ENCODE measurements at places on chromosomes 6 and 20.

DNA sequence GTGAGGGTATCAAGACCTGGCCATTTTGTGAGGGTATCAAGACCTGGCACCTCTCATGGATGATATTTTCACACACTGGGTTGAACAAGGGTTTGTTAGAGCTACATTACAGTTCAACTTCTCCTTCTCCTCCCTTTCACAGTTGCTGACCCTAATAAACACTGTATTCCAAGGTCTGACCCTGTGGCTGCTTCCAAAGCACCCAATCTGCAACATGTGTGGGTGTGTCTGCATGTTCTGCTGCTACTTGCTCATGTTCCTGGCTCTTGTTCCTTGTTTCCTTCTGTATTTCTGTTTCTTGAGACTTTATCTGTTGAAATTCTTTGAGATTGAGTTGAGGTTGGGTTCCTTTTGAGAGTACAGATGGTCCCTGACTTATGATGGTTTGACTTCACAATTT, 162.1 kb upstream of the GMDS start:
- no peak for DNase-seq

DNA sequence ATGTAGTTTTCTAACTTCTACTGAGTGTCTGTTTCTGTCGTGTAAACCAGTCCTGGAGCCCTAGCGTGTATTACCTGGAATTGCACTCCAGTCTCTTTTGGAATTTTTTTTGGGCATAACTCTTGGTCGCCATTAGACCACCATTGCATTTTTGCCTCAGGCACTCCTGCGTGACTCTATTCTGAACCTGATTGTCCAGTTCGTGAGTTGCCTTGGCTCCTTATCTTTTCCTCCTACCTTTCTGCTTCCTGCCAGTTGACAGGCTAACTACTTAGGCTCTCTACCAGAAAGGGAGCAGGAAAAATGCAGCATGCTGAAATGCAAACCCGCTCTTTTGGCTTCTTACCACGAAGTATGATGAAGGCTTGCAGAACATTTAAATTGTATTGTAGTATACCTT, 490.9 kb upstream of the SOX4 start:
- no peak for DNase-seq

- no peak for DNase-seq
These were observed 580 bp downstream of the VEGFA start for GRCh38 chr6:43770372-43771209.

DNA sequence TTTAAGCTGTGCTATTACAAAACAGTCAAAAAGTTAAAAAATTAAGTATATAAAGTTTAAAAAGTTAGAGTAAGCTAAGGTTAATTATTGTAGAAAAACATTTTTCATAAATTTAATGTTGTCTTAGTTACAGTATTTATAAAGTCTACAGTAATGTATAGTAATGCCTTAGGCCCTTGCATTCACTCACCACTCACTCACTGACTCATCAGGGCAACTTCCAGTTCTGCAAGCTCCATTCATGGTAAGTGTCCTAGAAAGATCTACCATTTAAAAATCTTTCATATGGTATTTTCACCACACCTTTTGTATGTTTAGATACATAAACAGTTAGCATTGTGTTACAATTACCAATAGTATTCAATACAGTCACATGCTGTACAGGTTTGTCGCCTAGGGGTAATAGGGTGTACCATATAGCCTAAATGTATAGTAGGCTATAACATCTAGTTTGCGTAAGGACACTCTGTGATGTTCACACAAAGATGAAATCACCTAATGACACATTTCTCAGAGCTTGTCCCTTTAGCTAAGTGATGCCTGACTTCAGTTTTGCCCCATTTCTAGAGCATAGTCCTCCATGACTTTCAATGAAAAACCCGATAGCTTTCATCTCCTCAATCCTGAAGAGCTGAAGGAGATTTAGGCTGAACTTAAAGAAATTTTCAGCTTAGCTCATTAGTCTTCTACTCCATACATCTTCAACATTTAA, 14.9 kb upstream of the HLA-DRA start:
- no peak for DNase-seq

GRCh38 chr6:122501475-122501874, 29.9 kb upstream of the SERINC1 start:
- DNase-seq, result no peak

DNA sequence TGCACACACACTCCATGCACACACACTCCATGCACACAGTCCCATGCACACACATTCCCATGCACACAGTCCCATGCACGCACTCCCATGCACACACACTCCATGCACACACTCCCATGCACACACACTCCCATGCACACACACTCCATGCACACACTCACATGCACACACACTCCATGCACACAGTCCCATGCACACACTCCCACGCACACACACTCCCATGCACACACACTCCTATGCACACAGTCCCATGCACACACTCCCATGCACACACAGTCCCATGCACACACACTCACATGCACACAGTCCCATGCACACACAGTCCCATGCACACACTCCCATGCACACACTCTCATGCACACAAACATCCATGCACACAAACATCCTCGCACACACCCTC, 168.4 kb downstream of the TTLL2 start:
- no peak for DNase-seq

GRCh38 chr6:42899871-42900270, 16.0 kb upstream of the PTCRA start:
- DNase-seq, result no peak

DNA sequence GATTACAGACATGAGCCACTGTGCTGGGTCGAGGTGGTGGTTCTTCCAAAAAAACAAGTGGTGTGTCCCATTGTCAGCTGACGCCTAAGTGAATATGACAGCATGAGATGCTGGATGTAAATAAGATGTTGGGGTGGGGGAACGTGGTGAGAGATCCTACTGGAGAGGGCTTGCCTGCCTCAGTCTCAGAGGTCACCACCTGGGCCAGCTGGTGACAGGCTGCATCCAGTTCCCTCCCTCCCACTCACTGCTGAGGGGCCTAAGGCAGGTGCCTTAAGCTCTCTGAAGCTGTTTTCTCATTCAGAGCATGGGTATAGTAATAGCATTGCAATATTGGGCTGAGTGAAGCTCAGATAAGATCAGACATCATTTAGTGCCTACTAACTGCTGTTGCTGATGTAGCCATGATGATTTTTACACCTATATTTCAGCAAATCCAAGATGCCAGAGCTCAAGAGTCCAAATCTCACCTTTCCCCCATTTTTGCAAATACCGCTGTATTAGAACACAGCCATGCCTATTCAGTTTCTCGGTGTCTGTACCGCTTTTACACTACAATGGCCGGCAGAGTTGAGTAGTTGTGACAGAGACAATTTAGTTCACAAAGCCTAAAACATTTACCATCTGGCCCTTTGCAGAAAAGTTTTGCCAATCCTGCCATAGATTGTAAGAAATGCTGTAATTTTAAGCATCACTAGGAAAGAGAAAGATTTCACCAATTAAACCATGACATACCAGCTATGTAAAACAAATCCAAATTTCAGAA, 171.3 kb downstream of the ANKRD60 start:
- no peak for DNase-seq

DNA sequence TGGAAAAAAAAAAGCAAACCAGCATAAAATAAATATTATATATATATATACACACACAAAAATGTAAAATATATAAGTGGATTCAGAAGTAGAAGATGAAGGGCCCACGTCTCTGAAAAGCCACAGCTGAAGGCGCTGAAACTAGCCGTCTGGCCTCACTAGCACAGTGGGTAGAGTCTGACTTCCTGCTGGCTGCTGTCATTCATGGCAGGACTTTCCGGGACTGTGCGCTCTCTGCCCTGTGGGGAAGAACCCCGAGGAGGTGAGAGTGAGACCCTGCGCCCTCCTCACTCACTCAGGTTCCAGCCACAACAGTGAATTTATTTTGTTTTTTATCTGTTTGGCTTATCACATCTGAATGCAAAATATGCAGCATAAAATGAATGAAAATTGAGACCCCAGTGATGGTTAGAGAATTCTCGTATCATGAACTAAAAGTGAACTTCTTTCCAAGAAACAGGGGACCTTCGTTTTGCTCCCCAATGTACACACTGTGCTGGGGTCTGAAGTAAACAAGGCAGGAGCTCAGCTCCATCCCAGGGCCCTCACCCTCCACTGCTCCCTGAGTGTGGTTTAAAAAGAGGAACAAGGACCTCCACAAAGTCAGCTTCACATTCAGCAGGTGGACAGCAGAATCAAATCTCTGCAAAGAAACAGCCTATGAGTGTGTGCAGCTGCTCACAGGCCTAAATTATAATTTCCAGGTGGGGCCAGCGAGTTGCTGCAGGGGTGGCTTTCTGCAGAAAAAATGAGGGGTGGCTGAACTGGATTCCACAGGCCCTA, 1.3 kb upstream of the RAMACL start:
- no peak for DNase-seq

DNA sequence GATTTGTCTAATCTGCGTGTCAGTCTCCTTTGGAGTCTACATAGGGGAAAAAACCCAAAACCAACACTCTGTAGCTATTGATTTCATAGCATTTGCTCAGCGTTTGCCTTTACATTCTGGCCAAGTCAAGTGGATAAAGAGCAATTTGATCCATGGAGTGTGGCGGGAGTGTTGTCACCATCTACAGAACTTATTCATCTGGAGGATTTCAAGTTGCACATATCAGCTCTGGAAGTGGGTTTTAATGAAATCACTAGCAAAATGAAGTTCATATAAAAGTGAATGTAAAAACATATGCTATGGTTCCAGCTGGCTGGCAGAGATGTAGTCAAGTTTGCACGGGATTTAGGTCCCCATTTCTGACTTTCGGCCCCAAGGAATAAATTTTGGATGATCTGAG, 219.7 kb upstream of the SUPT3H start:
- no peak for DNase-seq

DNA sequence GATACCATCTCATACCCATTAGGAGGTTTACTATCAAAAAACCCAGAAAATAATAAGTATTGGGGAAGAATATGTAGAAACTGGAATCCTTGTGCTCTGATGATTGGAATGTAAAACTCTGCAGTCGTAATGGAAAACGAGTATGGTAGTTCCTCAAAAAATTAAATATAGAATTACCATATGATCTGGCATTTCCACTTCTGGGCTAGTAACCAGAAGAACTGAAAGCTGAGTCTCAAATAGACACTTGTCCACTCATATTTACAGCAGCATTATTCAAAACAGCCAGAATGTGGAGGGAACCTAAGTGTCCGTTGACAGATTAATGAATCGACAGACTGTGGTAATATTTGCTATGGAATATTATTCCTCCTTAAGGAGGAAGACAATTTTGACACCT, 44.3 kb downstream of the FOXC1 start:
- DNase-seq, result no peak

- DNase-seq, result no peak
These were observed 13.8 kb downstream of the ASIP start for GRCh38 chr20:34254979-34255378.

GRCh38 chr6:73743556-73743955, 47.6 kb downstream of the CD109 start:
- DNase-seq, result no peak

GRCh38 chr6:93992976-93993375, 573.6 kb upstream of the EPHA7 start:
- DNase-seq, result no peak

DNA sequence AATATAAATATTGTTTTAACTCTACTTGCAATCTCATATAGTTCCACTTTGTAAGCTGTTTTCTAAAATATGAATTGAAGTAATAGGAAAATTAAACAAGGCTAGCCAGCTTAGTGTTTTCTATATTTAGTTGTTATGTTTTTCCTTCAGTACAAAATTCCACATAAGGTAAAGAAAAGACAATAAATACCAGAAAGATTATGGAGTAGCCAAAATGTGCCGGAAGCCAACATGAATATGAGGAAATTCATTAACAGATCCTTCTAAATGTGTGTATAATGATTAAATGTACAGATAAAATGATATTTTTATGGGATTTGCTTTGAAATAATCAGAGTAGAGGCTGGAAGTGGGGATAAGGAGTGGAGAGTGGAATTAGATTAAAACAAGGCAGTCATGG, 52.5 kb upstream of the COL21A1 start:
- DNase-seq, result no peak

- no peak for DNase-seq
These were observed 28.9 kb downstream of the KCNS1 start for GRCh38 chr20:45072066-45072465.

- DNase-seq, result peak; percentile 19
These were observed 498.9 kb downstream of the BCKDHB start for GRCh38 chr6:80605165-80605989.

GRCh38 chr6:31892821-31893220, 4.7 kb downstream of the EHMT2 start:
- no peak for DNase-seq

DNA sequence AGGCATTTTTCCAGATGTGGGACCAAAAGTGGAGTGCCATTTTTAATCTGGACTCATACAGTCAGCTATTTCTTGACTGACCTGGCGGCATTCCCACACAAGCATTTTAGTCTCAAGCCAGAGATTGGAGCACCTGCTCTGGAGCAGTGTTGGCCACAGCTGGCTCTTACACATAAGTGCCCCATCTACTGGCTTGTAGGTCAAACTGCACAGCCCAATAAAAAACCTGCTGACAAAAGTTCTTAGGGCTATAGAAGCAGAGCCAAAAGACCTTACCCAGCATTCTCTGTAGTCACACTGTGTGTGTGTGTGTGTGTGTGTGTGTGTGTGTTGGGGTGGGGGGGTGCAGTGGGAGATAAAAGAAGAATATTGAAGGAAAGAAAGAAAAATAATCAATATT, 38.6 kb upstream of the SENP6 start:
- DNase-seq, result peak; percentile 1

DNA sequence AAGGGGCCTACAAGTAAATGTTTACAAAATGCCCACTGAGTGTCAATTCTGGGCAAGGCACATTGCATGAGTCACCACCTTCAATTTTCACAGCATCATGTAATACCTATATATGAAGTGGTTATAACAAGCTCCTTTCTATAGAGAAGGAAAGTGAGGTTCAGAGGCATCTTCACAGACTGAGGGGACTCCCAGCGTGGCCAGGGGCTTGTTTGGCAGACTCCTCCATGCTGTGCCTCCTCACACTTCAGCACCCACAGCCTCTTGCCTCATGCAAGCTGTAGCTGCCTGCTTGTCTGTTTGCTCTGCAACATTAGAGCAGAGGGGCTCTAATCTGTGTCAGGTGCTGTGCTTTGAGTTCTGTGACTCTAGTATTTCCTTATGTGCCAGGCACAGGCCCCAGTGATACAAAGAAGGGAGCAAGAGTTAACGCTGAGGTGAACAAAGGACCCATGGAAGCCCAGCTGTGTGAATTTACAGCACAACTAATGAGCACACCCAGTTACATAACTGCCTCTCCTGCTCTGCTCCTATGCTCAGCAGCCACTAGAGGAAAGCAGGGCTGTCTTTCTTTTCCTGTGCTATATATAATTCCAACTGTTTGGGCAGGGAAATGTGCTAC, 72.3 kb downstream of the ZHX3 start:
- DNase-seq, result no peak
